Inflammatory macrophage (primary cell): ENCODE measurements at places on chromosomes 7 and 10.

GRCh38 chr7:26170663-26171062 lies 18.7 kb downstream of the NFE2L3 start:
- DNase-seq = no peak

- no peak for DNase-seq
Measured at GRCh38 chr7:93226310-93226709, at the start of gene HEPACAM2. HEPACAM2 (minus strand) TSS chr7:93226469.

DNA sequence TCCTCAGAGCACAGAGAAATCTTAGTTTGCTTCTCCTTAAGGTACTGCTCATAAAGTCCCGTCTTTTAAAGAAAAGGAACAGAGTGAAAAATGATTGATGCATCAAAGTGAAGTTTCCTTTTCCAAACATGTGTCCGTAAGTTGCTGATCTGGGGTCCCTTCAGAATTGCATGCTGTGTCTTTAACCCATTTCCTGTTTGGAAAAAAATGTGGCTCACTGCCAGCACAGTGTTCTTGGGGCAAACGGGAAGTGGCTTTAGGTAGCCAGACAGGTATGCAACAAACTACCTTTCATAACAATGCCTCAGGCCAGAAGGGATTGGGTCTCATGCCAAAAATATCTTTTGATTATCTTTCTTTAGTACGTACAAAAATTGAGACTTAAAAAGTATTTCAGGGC lies 50.9 kb downstream of the TFAM start:
- no peak for DNase-seq

GRCh38 chr7:106270122-106270977 lies 14.4 kb downstream of the NAMPT start:
- no peak for DNase-seq

- no peak for DNase-seq
Measured at GRCh38 chr7:127949769-127950222, 81.4 kb downstream of the LRRC4 start.

DNA sequence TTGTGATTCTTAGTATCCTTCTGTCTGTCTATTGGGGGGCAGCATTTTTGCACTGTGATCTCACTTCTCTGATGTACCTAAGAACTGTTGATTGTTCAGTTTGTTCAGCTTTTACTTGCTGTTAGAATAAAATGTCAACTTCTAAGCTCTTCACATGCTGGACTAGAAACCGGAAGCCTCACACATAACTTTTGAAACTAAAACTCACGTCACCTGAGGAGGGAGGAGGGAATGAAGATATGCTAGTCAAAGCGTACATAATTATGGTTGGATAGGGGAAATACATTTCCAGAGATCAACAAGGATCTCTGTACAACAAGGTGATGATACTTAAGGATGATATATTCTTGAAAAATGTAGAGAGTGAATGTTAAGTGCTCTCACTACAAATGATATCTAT lies 609.7 kb downstream of the INHBA start:
- no peak for DNase-seq

DNA sequence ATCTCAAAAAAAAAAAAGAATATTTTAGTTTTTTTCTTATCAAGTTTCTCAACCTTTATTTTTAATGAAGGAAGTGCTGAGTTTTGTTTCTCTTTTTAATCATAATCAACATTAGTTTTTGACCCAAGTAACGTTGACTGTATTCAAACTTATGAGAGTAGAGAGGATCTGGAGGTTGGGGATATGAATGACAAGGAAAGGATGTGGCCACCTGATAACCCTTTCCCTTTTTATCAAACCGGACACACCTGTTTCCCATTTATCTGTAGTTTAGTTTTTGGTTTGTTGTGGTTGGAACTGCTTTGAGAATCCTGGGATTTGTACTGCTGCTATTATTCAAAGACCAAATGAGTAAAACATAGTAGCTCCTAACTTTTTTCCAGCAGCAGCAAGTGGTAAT lies 38.6 kb downstream of the HACD1 start:
- DNase-seq = no peak

DNA sequence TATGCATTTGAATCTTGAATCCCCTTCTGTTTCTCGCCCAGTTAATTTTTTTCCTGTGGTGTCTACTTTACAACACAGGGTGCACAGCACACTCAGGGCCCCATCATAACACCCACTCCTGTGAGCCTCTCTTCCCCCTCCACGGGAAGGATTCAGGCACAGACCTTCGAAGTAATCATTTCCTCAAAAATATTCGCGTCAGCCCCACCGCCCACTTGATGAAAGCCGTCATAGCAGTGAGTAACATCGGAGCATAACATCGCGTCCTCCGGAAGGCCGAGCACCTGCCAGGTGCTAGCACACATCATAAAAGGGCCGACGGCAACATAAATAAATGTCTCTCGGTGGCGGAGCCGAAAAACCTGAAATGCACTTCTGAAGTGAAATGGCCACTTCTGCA lies 201.7 kb upstream of the ADARB2 start:
- peak; percentile 56 for DNase-seq

GRCh38 chr7:120360918-120361317 lies 87.9 kb downstream of the KCND2 start:
- DNase-seq = no peak

DNA sequence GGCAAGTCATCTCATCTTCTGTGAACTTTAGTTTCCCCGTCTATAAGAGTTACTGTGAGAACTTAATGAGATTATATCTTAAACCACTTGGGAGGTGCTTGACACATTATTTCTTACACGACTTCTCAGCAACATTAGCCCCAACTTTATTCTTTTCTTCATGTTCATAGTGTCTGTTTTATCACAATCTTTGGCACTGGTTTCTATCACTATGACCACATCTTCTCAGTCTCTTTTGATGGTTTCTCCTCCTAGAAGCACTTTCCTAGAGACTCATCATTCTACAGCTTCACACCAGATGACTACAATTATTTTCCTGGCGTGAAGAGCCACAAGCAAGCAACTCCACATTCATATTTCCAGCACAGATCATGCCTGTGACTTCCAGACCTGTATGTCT lies 26.5 kb upstream of the BET1 start:
- no peak for DNase-seq

GRCh38 chr10:79241990-79242619 lies 105.2 kb upstream of the PPIF start:
- peak; percentile 97 for DNase-seq

- DNase-seq = no peak
Measured at GRCh38 chr10:132538790-132539421, 1.3 kb downstream of the INPP5A start.

DNA sequence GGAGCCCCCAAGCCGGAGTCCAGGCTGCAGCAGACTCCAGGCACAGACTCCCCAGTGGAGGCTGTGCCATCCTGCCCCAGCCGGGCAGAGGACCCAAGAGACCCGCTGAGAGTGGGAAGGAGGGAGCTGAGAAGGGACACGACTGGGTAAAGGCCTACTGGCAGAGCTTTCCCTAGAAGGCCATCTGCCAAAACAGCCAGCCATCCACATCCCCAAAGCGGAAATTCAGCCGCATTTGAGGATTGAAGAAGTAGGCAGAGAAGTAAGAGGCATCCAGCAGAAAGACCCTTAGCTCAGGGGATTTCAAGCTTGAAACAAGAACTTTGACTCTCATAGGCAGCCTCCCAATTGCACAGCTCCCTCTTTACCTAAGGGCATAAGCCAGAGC lies 857 bp downstream of the CPXM2 start:
- DNase-seq = no peak

- peak; percentile 21 for DNase-seq
Measured at GRCh38 chr10:24822590-24822989, 98.9 kb upstream of the ARHGAP21 start.

- DNase-seq = no peak
Measured at GRCh38 chr10:59695637-59696036, 14.0 kb downstream of the SLC16A9 start.

DNA sequence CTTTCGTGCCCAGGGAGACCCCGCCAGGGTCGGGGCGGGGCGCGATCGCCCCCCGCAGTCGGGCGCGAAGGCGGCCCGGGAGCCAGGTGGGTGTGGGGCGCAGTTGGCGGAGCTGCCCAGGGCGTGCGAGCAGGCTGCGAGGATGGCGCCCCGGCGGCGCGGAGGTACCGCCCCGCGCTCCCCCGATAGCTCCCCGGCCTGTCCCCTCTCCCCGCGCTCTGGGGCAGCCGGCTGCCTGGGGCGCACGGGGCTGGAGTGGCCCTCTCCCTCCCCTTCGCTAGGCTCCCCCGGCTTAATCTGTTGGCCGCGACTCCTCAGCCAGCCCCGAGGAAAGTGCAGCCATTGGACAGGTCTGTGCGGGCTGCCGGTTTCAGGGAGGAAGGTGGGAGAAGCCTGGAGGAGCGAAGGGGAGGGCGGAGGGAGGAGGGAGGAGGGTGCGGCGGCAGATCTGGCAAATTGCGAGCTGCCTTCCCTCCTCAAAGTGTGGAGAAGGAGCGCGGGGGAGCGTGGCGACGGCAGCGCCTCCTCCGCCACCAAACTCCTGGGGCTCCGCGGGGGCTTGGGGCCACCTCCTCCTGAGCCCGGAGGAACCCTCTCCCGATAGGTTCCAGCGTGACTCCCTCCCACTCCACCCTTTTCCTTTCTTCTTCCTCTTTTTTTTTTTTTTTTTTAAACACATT lies 361 bp upstream of the PLXDC2 start:
- DNase-seq = peak; percentile 95

GRCh38 chr7:155375337-155376277 lies 77.9 kb downstream of the INSIG1 start:
- DNase-seq = no peak

- no peak for DNase-seq
Measured at GRCh38 chr7:155579565-155579964, 33.2 kb upstream of the CNPY1 start.

DNA sequence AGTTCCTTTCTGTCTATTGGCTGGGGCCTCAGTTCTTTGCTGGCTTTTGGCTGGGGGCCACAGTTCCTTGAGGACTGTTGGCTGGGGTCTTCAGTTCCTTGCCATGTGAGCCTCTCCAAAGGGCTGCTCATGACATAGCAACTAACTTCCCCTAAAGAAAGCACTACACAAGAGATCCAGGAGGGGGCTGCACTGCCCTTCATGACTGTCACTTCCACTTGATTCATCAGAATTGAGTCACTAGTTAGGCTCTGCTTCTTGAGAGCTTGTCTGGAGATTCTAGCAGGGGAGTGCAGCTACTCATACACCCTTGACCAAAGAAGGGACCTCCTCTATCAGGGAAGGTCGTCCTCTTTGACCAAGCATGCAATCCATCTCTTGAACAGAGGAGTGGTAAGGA lies 38.0 kb upstream of the MKX start:
- DNase-seq = peak; percentile 80
